Lung microvascular endothelial cell (primary cell): ENCODE measurements at places on chromosomes 6 and 20.

- no peak for DNase-seq
These were observed 19.8 kb downstream of the DACT2 start for GRCh38 chr6:168299541-168300511.

- DNase-seq = no peak
These were observed 506.8 kb upstream of the CITED2 start for GRCh38 chr6:139881236-139881635.

DNA sequence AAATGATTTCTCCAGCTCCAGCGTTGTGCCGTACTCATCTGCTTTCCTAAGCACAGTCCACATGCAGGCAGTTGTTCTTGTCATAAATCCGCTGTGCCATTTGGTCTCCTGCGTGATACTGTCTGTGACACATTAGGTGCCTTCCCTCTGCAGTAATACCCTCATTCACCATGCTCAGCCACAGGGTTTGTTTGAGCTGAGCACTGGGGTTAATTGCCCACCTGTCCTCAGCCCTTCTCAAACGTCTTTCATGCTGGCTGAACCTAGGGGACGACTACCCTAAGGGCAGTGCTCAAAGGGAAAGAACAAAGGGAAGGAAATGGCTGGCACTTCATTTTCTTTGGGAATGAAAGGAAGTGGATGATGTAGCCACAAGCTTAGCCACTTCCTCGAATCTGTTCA, 64.2 kb upstream of the MYLIP start:
- no peak for DNase-seq

GRCh38 chr20:49674383-49675352, 39.0 kb downstream of the B4GALT5 start:
- DNase-seq = no peak

DNA sequence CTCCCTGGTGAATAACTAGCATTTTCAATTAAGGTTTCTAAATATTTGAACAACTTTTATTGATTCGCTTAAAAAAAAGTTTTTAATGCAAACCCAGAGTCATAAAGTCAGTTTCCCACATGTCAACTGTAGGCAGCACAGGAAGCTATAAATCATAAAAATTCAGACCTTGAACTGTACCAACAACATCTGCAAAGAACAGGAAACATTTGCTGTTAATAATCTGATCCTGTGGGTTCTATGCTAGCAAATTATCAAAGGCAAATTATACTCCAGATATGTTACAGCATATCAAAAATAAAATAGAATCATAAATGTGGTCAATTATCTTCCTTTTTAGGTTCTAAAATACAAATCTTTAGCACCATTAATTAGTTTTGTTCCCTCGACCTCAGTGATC, 16.6 kb upstream of the MAP7 start:
- DNase-seq = peak; percentile 39

DNA sequence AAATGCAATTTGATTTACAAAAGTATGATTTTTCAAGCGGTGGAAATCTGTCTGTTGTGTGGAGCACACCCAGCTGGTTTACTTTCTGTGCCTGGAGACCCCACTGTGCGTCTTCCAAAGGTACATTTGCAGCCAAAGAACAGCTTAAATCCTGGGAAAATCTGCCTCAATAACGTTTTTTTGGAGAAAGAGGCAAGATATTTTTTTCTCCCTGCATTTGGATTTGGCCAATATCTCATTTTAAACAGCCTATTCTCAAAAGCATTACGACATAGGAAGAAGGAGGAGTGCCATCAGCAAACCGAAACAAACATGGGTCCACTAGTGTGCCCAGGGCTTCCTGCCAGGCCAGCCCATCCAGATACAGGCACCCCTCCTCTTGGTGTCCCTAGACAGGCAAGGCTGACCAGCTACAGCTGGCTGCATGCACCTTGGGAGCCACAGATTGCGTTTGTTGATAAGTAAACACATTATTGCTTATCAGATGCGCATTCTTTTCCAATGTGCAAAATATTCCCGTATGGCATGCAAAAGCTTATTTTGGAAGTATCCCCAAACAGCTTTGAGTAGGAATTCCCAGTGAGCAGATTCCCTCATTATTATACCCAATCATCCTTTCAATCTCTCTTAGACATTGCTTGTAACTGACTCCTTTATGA, 184.5 kb upstream of the MARCKS start:
- peak; percentile 50 for DNase-seq

- DNase-seq = peak; percentile 61
These were observed 12.1 kb upstream of the PDYN start for GRCh38 chr20:2005831-2006426.

DNA sequence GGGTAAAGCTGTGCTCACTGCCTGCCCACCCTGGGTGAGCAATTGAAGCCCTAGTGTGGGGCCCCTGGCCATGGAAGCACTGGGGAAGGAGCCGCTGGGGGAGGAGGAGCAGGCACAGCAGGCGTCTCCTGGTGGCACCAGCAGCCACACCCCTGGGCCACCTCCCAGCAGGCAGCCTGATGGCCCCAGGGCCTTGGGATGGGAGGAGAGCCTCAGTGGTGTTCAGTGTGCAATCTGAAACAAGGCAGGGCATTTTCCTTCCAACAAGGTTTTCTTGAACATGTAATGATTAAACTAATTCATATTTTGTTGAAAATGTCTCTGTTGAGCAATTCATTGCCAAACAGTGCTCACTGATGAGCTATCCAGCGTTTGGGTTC, 151.0 kb downstream of the ZDHHC14 start:
- DNase-seq = no peak

GRCh38 chr20:19129306-19129705, 83.1 kb upstream of the SLC24A3 start:
- no peak for DNase-seq

DNA sequence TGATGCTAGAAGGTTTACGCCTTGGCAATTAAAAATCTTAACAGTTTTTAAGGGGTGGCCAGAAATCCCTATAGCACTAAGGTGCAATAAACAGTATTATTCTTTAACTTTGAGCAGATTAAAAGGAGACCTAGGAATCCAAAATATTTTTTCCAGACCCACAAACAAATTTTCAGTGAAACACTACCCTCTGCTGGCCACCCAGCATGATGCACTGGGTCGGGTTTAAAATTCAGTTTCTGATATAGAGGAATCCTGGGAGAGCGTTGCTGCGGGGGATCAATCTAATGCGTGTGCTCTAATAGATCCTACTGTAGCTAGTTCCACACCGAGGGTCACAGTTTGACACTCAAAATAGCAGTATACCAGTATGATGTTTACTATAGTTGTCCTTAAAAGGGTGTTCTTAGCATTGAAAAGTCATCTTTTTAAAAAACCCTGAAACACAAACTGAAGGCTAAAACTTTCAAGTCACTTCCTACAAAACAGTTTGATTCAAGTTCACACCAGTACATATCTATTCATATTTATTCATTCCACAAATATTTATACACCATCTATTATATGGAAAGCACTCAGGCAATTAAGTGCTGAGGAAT, 10.2 kb downstream of the UBE3D start:
- DNase-seq = peak; percentile 44

- no peak for DNase-seq
These were observed 98.6 kb upstream of the MRPS10 start for GRCh38 chr6:42315991-42316970.

DNA sequence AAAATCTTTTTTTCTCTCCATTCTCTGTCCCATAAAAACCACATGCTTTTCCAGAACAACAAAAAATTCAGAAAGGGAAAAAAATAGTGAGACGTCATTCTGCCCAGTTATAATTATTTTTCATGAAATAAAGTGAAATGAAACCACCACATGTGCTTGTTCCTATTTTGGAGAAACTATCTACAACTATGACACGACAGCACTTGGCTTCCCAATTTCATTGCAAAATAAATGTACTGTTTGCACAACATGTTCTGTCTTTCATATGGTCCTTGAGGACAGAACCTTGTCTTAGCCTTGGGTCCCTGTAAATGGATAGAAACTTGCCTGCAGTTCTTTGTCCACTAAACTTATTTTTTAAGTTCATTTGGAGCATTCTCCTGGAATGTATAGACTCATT, 5.6 kb upstream of the MAN1A1 start:
- DNase-seq = no peak

GRCh38 chr6:163162007-163162873, 252.3 kb upstream of the QKI start:
- no peak for DNase-seq

DNA sequence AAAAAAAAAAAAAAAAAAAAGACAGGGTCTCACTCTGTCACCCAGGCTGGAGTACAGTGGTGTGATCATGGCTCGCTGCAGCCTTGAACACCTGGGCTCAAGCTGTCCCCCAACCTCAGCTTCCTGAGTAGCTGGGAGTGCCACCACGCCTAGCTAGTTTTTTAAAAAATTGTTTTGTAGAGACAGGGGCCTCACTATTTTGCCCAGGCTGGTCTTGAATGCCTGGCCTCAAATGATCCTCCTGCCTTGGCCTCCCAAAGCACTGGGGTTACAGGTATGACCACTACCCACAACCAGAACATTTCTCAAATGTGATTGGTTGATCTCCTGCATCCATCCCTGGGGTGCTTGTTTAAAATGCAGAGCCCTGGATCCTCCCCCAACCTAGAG, 5.6 kb upstream of the RBCK1 start:
- DNase-seq = no peak

- DNase-seq = no peak
These were observed 46.8 kb downstream of the CTCFL start for GRCh38 chr20:57478176-57478575.

DNA sequence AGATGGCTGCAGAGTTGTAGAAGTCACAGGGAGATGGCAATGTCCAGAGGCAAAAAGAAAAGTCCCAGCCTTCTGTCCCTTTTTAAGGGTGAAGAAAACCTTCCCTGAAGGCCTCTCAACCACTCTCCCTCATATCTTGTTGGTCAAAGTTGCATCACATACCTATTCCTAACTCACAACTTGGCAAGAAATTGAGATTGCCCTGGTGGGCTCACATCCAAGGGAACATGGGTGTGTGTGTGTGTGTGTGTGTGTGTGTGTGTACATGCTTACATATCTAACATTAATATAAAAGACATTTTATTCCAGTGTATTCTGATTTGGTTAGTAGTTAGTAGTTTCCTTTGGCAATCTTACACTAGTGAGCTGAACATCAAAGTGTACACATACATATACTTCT, 144.3 kb upstream of the SALL4 start:
- no peak for DNase-seq

DNA sequence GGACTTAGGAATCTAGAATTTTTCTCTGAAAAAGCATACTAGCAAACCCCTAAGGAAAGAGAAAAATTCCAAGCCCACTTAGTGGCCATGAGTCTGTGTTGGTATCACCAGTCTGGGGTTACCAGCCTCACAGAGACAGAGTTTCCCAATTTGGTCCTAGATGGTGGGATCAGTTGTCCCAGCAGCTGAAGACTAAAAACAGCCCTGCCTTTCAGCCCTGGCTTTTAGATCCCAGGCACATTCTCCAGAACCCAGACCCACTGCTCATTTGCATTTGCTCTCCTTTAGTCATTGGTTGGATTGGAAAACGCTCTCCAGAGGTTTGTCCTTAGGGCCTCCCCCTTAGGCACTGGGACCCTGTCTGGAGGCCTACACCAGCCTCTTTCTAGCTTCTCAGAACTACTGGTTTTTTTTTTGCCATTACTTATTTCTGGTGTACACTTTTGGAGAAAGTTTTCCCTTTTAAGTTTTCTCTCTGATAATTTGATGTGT, 39.1 kb upstream of the FOXO3 start:
- no peak for DNase-seq

DNA sequence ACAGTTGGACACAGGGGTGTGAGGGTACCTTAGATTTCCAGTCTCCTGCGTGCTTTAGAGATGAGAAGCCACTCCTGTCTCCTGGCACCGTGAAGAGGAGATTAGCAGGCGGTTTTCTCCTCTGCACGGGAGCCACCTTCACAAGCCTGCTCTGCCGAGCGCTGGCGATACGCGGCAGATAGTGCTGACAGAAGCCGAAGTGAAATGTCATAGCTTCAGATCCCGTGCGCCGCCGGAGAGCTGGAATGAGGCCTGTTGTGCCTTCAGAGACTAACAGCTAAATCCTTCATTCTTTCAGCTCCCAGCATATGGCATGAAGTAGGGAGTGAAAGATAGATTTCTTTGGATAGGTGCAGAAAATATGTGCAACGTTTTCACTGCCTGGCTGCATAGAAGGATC, 371.0 kb downstream of the TAF4 start:
- DNase-seq = no peak

DNA sequence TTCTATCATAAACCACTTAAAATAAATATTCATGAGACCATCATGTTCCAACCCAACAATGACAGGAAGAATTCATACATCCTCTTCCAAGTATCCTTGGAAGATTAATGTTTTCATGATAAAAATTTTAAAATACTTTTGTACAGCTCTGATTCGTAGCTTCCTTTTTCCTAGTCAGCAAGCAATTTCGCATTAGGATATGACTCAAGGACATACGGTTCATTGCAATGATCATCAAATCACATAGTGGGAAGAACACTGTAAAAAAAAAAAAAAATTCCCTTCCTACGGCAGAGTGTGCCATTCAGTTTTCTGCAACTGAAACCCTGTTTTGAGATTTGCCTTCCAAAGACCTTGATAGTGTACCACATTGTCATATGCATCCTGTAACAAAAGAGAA, 35.3 kb upstream of the GFOD1 start:
- peak; percentile 91 for DNase-seq

DNA sequence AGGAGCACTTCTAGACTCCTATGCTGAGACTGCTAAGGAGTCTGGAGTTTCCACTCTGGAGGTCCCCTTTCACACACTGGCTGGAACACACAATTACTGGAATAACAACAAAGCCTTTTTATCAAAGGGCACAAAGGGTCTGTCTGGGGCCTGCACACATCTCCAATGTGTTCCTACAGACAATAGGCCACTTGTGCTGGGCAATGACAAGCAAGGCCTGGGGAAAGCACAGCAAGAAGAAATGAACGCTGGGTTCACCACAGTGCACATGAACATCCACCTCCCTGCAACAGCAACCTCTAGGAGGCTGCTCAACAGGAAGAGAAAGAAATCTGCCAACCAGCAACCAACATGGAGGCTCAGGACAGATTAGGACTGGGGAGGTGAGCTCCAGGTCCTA, 43.9 kb downstream of the TRPC4AP start:
- no peak for DNase-seq

- no peak for DNase-seq
These were observed 27.0 kb upstream of the SLC22A2 start for GRCh38 chr6:160285541-160286105.

- peak; percentile 66 for DNase-seq
These were observed 7.6 kb downstream of the TREM1 start for GRCh38 chr6:41278699-41279405.

- DNase-seq = no peak
These were observed 399.2 kb upstream of the JAG1 start for GRCh38 chr20:11072982-11073381.
